HAP-1 (cell line): ENCODE measurements at places on chromosomes 16 and 17.

DNA sequence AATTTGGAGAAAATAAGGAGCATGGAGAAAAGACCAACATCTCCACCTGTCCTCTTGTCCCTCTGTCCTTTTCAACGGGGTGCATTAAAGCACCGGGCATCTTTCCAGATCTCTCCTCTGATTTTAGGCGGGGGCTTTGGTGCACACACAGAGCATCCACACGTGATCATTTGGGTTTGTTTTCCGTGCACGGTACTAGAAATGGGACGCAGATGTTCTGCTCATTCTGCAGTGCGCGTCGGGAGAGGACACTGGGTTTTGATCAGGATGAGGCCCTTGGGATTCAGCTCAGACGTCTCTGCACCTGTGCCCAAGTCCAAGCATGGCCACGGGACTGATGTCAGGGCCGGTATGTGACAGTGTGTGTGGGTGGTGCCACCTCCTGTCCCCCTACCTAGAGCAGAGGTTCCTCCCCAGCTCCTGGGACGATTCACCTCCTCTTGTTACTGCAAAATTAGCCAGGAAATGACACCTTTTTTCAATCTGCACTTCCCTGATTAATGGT is 31.9 kb downstream of the PDIA2 start:
- no peak for DNase-seq

DNA sequence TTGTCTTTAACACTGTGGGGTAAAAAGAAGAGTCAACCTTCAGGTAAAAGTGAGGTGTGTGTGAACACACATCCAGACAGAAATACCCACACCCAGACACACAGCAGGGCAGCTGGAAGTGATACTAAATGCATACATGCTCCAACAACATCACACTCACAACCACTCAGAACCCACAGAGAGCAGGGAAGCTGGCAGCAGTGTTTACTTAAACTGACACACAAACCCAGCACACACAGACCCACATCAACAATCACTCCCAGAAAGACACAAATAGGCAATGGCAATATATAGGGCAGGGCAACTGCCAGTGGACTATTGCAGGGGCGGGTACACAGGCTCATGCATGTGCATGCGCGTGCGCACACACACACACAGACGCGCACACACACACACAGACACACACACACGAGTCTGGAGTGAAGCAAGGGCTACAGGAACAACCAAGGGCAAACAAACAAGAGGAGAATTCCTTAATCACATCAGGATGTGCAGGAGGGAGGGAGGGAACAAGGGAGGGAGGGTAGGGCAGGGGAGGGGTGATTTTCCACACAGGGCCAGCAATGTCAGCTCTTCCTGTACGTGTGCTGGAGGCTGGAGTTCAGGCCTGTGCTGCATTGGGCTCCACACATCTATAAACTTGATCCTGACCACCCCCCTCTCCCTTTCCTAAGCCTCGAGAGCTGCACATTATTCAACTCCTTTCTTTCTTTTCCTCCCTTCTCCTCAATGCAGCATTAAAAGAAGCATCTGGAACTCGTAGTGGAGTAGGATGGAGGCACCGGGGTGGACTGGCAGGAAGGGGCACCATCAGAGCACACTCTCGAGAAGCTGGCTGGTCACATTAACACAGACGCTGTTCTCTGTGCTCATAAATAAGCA is 30.1 kb downstream of the HIC1 start:
- DNase-seq: no peak

GRCh38 chr17:68057531-68057952 is 22.0 kb downstream of the KPNA2 start:
- DNase-seq: peak; percentile 48

GRCh38 chr17:32865141-32865540 is 11.8 kb downstream of the MYO1D start:
- peak; percentile 16 for DNase-seq

DNA sequence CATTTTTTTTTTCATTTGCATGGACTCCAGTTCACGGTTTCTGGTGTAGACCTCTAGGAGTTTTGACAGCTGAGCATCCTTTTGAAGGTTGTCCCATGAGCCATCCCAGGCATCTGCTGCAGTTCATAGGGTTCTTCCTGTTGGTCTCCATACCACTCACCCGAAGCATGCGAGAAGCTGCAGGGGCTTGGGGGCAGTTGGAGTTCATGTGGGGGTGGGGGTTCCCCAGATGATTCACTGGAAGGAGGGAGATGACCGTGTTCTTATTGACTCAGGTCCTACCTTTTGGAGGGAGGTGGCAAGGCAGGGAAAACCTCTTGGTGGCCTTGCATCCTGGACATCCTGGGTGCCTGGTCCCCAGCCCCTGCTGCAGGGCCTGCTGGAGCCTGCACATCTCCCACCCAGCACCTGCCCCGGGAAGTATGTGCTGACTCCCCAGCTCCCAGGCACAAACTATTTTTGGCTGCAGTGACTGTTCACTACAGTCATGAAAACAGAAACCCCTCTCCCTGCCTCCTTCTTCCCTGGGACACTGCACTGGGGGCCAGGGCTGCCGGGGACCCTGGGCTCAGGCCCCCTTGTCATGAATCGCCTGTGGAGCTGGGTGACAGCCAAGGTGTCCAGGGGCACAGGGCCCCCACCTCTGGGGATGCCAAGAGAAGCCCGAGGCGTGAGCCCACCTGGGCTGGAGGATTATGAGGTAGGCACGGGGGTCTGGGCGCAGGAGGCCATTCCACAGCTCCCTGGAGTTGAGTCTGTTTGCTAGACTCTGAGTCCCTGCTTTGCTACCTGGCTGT is 64.9 kb upstream of the LGALS9 start:
- DNase-seq: no peak

DNA sequence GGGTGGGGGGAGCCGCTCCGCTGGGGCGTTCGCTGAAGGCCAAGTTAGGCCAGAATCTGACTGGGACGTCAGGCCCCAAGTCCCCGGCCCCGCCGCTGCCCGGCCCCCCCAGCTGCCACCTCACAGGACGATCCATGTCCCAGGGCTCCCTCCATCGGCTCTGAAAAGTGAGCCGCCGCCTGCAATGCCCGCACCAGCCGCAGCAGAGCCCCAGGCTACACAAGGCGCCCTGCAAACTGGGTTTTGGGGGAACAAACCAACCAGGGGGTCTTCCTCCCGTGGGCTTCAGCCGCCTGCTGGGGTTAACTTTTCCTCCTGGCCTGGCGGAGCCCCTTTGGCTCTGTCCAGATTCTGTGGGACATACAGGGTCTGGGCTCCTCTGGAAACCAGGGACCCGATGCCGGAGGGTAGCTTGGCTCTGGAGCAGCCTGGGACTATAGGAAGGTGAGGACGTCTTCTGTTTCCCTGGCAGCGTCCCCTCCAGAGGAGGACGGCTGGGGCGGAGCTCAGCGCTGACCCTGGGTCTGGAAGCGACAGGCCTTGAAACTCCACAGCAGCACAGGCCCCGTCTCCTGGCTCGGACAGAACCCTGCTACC is 835 bp downstream of the NME4 start:
- peak; percentile 84 for DNase-seq

GRCh38 chr16:10067835-10068234 is 114.4 kb downstream of the GRIN2A start:
- no peak for DNase-seq

DNA sequence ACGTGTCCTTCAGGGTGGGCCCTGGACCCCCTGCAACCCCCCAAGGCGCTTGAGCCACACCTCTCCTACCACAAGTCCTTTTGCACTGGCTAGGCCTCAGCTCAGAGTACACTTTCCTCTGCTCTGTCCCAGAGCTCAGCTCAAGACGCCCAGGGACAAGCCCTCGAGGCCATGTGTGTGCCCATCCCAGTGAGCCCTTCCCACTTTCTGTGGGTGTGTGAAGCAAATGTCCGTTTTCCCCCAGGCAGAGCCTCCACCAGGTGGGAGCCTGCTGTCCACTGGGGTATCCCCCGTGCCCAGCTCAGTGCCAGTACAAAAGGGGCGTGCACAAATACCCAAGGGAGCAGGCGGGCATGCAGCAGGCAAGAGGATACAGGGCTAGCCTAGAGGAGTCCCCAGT is 18.4 kb downstream of the KIFC3 start:
- DNase-seq: no peak
